Stimulated activated CD8-positive, alpha-beta memory T cell treated with anti-CD3 and anti-CD28 coated beads, Interleukin-15, amount 100 ng/mL, for 1 hour (primary cell): ENCODE measurements at places on chromosomes 6 and 20.

DNA sequence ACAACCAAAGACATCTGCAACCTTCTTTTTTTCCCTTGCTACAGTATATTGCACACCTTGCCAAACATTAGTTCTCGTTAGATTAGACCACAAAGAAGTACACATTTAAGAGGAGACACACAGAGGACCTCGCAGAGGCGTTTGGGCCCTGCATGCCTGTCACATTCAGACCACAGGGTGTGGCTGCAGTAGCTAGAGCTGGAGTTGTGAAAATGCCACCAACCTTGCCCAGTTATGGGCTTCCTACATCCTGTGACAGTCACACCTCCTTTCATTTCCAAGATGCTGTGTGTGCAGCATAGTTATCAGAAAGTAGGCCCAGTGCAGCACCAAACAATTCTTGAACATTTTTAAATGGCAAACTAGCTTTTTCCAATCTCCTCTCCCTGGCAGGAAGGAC is 2.4 kb downstream of the SYNE1 start:
- DNase-seq, result no peak

DNA sequence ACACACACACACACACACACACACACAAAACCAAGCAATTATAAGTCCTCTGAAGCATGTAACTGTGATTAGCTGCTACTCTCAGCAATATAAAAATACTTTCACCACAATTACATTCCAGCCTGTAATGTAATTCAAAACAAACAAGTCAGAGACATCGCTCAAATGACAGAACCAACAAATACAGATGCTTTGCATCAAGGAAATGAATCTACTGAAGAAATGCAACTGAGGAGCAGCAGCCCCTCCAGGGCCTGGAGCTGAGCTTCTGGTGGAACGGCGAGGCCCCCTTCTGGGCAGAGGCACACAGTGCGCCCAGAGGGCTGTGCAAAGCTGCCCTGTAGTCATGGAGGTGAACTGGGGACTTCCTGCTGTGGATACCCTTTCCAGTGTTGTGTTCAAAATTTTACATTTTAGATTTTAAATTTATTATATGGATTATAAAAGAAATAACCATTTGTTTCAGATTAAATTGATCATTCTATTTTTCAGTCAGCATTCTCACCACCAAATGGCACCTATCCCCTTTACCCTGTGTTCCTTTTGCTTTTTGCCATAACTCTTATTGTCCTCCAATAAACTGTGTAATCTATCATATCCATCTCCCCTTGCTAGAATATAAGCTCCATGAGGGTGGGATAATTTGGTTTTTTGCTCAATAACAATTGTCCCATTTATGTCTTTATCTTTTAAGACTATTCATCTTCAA is 23.2 kb downstream of the ADAT2 start:
- peak; percentile 54 for DNase-seq

DNA sequence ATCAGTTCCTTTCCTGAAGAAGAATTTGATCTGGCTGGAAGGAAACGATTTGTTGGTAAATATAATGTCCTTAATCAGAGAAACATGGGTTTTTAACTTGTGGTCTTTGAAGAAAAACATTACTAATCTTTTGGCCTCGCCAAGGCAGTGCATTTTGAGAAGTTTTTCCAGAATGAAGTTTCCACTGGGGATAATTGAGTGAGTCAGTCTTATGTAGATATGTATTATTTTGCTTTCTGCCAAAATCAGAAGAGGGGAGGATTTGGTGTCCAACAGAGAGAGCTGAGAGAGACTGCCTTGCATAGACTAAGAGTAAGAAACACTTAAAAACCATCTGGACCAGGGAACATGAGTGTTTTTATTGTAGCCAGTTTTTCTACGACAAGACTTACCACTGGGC is 79.9 kb downstream of the FNDC1 start:
- no peak for DNase-seq

GRCh38 chr6:93927731-93928130 is 508.4 kb upstream of the EPHA7 start:
- DNase-seq, result no peak

GRCh38 chr6:69098910-69099309 is 463.8 kb downstream of the ADGRB3 start:
- no peak for DNase-seq

DNA sequence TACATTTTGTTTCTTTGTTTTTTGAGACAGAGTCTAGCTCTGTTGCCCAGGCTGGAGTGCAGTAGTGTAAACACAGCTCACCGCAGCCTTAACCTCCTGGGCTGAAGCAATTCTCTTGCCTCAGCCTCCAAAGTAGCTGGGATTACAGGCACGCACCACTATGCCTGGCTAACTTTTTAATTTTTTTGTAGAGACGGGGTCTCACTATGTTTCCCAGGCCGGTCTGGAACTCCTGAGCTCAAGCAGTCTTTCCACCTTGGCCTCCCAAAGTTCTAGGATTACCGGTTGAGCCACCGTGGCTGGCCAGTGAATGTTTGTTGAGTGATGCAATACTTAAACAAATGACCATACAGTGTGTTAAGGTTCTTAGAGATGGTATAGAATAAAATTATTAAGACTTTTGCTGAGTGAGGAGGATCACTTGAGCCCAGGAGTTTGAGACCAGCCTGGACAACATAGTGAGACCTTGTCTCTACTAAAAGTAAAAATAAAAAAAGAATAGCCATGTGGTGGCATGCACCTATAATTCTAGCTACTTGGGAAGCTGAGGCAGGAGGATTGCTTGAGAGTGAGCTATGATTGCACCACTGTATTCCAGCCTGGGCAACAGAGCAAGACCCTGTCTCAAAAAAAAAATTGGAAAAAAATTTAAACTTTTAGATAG is 13.4 kb downstream of the CEP250 start:
- no peak for DNase-seq

GRCh38 chr6:93323630-93324029 is 95.7 kb downstream of the EPHA7 start:
- no peak for DNase-seq

DNA sequence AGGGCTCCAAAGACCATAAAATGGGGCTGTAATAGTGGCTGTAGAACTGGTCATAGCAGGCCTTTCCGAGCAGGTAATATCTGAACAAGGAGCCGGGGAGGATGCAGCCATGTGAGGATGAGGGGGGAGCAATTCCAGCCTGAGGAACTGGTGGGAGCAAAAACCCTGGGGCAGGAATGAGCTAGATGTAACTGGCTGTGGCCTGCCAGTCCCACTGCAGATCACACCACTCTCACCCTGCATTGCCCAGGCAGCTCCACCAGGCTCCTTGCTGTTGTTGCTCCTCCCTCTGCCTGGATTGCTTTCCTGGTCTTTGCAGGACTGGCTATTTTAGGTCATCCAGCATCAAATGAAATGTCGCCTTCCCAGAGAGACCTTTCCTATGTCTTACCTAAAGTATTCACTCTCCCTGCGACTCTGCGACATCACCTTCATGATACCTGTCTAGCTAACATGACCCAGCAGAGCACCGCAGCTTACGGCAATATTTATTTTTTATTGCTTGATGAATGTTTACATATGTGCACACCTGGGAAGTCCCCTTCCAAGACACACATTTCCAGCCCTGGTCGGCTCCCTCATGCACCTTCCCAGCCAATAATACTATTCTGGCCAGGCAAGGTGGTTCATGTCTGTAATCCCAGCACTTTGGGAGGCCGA is 2.4 kb upstream of the ZFP64 start:
- no peak for DNase-seq

DNA sequence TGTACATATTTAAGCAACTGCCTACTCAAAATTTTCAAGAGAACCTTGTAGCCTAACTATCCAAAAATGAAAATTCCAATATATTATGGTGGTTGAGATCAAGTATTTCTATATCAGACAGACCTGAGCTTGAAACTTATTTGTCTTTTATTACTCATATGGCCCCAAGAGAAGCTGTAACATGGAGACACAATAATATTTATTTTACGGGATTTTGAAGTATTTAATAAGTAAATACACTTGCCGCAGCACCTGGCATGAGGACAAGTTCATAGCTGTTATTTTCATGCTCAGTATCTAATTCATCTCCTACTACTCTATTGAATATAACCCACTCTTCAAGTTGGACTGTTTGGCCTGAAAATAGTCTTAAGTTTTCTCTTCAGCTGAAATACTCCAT is 28.0 kb downstream of the PTPRK start:
- no peak for DNase-seq

DNA sequence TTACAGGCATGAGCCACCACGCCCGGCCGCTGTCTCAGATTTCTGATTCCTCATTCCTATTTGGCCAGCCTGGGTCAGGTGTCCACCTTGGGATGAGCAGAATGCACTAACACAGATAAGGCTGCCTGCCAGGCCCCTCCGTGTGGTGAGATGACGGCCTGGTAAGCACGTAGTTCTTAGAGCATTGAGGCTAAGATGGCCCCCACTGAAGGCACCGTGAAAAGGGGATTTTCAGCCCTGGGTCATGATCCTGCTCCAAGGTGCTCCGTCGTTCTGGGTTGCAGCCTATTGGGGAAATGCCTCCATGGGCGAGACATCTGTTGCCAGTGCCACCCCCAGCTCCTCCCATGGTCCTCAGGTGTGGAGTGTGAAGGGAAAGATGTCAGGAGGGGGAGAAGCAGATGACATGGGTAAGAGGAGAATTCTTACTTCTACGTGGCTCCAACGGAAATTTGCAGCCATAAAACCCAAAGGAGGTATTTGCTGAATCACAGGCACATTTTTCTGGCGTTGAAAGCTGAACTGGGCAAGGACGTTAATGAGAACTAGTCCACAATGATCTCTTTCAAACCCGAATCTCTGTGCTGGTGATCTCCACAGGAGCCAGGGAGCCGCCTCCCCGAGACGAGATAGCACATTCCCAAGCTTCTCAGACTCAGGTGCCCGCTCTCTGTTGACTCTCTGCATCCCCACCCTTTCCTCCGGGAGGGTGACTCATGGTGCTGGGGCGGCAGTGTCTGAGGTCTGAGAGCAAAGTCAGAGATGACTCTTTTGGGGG is 34.0 kb upstream of the BMP6 start:
- no peak for DNase-seq

- no peak for DNase-seq
These were observed 638 bp downstream of the MDN1 start for GRCh38 chr6:89818977-89819335.

GRCh38 chr6:116883005-116883404 is 6.0 kb downstream of the RFX6 start:
- DNase-seq, result no peak

DNA sequence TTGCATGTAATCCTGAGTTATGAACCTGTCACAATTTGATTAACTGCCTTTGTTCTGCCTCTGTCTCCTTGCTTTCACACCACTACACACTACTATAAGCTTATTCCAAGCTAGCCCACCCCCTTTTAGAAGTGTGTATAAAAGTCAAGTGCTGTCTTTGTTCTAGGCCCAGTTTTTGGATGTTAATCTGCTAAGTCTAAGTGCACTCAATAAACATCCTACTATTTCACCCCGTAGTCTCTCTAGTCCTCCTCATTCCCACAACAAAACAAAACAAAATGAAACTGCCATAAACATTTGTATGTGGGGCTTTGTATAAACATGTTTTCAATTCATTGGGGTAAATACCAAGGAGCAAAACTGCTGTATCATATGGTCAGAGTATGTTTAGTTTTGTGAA is 16.1 kb upstream of the SPACA1 start:
- no peak for DNase-seq

DNA sequence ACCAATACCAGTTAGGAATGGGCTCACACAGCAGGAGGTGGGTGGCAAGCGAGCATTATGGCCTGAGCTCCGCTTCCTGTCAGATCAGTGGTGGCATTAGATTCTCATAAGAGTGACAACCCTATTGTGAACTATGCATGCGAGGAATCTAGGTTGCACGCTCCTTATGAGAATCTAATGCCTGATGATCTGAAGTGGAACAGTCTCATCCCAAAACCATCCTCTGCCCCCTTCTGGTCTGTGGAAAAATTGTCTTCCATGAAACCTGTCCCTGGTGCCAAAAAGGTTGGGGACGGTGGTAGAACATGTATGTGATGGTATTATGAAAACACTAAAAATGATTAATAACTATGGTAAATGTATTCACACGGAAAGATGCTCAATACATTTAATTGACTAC is 99.7 kb upstream of the HIVEP1 start:
- DNase-seq, result no peak

DNA sequence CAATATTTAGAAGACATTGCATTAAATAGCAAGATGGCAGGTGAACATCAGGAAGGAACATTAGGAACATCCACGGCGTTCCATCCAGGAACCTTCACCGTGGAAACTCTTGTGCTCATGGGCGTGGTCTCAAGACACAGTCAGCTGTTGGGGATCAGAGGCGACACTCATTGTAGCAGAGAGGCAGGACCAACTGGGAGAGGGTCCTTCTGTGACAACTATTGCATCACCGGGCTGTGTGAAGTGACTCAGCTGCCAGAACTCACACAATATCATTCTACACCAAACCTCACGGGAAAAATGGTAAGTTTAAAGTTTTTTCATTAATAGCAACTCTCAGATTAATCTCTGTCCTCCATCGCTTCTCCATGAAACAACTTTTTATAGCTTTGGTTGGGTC is 334.8 kb upstream of the SULF2 start:
- no peak for DNase-seq

- DNase-seq, result no peak
These were observed 749 bp downstream of the FRK start for GRCh38 chr6:116059713-116060571.

DNA sequence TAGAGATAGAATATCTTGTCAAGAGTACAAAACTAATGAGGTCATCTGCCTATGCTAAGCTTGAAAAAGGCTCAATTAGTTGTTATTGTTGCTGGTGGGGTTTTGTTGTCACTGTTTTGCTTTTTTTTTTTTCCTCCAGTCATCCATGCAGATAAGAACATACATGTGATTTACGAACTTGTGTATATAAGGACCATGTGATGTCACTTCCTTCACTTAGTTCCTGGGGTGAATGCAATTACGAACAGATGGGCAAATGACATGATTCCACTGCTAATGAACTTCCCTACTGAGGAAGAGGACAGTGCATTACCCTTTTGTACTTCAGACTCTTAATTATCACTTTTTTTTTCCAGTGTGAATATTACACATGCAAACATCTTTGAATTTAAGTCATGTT is 1175.3 kb upstream of the GJE1 start:
- DNase-seq, result no peak

DNA sequence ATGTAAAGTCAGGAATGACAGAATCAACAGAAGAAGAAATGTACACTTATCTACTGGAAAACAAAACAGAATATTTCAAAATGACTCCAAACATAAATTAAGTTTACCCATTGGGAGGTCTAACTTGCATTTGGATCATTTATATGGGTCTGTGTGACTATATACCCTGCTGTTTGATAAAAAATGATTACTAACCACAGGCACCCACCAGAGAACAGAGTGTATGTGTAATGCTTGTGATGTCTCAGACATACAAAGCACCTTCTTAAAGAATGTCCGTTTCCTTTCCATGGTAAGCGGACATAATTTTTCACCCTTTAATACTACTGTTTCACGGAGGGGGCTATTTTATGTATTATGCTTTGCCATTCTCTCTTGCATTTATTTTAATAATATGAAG is 19.2 kb downstream of the SIM1 start:
- DNase-seq, result no peak

DNA sequence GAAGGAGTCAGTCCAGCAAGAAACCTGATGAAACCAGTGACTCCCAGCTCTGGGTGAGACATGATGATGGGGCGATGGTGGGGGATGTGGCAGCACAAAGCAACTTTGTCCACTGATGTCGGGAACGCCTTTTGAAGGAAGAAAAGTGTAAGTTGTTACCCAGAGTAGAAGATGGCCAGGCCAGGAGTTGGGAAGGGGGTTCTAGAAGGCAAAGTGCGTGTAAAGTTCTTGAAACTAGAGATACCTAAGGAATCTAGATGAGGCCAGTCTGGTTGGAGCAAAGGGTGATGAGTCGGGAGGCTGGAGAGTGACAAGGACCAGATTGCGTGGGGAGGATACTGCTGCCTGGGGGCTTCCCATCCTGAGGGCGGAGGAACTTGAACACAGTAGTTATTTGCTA is 117.0 kb downstream of the PHACTR3 start:
- no peak for DNase-seq
